ENCODE measurements at places on chromosomes 3 and 15.
A peak's percentile ranks its signal among the peaks of the same experiment; 100 is the strongest.

GRCh38 chr15:36753173-36753572, 173.7 kb downstream of the CDIN1 start:
- no peak for DNase-seq

DNA sequence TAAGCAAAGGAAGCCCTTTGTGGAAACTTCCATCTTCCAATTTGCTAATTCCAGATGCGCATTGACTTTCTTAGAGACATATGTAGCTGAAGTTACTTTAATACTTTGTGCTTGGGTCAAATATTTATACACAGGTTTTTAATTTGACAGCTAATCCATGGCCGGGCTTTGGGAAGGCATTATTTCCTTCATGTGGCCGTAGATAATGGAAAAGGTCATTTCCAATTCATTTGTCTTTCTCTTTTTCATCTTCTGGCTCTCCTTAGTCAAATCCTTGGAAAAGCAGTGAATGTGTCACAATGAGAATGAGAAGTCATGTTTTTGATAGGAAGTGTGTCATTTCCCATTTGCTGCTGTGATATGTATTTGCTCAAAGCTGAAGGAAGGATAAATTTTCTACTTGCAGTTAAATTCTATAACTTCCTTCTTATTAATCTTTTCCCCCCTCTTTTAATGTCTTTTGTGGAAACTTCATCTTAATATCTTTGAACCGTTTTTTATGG, 323.3 kb downstream of the CLSTN2 start:
- DNase-seq, result no peak

GRCh38 chr15:94670438-94671034, 439.2 kb downstream of the MCTP2 start:
- DNase-seq, result no peak

GRCh38 chr15:35519052-35519451, 26.9 kb downstream of the DPH6 start:
- DNase-seq, result no peak

DNA sequence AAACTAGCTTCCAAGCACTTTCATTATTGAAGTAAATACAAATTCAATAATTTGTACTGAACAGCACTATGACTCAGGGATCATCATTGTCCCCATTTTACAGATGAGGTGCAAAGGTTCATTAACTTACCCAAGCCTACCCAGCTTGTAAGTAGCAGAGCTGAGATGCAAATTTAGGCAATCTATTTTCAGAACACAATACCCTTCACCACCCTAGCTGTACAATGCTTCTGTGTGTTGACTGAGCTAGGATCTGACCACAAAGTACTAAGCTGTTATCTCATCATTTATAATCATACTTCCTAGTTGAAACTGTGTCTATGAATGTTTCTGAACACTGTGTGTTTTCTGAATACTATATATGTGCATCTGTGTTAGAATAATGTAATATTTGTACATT, 3.2 kb upstream of the ILDR1 start:
- no peak for DNase-seq

DNA sequence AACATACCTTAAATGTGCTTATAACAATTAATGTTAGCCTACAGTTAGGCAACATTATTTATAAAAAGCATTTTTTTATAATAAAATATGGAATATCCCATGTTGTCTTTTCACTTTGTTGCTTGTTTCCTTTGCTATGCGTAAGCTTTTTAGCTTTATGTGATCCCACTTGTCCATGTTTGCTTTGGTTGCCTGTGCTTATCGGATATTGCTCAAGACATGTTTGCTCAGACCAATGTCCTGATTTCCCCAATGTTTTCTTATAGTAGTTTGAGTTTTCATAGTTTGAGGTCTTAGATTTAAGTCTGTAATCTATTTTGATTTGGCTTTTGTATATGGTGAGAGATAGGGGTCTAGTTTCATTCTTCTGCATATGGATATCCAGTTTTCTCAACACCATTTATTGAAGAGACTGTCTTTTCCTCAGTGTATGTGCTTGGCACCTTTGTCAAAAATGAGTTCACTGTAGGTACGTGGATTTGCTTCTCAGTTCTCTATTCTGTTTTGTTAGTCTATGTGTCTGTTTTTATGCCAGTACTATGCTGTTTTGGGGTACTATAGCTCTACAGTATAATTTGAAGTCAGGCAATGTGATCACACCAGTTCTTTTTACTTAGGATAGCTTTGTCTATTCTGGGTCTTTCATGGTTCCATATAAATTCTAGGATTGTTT, 592.7 kb upstream of the SEMA6D start:
- no peak for DNase-seq

DNA sequence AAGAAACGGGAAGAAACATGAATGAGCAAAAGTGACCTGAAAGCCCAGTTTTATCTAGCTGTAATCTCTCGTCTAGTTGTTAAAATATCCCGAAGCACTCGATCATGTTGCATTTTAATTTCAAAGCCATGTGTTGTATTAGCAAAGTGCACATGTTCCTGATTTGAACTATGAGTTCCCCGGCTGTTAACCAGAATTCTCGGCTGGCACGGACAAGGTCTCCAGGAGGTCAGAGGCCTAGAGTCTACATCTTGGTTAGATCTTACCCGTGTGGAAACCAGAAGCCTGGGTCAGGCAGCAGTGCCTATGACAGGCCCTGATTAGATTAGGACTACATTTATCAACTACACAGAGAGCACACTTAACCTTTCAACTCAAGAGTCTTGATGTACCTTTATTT, 195.8 kb downstream of the CDIN1 start:
- no peak for DNase-seq

DNA sequence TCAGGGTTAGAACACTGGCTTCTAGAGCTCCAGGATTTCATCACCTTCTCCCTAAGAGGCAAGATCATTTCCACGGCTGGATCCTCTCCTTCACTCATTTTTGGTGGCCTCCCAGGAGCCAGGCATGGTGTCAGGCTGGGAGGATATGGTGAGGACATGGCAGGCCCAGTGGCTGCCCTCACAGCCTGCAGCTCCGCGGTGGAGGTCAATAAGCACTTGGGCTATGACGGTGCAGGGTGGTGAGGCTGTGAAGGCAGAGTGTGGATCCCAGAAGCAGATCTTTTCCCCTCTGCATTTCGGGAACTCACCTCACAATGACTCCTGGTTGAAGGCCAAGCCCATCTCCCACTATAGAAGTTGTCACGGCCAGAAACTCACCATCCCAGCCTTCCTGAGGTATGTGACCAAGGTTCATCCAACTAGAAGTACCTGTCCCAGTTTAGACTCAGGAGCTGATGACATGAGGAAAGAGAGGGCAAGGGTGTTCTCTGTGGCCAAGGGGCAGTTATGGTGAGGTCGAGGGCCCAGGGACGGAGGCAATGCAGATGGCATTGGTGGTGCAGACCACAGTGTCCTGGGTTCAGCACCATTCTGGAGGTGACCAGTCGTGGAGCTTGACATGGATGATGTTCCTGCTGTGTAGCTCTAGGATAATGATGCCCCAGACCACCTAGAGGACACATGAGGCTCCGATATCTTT, 100.1 kb upstream of the SMAD3 start:
- no peak for DNase-seq

GRCh38 chr3:18401300-18401961, 23.7 kb downstream of the SATB1 start:
- DNase-seq, result no peak

DNA sequence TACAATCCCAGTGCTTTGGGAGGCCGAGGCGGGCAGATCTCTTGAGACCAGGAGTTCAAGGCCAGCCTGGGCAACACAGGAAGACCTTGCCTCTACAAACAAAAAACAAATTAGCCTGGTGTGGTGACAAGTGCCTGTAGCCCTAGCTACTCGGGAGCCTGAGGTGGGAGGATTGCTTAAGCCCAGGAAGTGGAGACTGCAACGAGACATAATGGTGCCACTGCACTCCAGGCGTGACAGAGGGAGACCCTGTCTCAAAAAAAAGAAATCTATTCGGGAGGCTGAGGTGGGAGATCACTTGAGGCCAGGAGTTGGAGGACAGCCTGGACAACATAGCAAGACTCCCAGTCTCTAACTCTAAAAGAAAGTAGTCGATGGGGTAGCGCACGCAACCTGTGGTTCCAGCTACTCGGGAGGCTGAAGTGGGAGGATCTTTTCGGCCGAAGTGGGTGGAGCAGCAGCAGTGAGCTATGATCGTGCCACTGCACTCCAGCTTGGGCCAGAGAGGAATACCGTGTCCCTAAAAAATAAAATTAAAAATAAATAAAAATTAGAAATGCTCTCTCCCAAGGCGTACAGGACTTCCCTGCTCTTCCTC, 775 bp downstream of the C3orf33 start:
- DNase-seq, result peak; percentile 52

- DNase-seq, result no peak
Observed at GRCh38 chr15:67779549-67780111, 45.7 kb upstream of the SKOR1 start.

DNA sequence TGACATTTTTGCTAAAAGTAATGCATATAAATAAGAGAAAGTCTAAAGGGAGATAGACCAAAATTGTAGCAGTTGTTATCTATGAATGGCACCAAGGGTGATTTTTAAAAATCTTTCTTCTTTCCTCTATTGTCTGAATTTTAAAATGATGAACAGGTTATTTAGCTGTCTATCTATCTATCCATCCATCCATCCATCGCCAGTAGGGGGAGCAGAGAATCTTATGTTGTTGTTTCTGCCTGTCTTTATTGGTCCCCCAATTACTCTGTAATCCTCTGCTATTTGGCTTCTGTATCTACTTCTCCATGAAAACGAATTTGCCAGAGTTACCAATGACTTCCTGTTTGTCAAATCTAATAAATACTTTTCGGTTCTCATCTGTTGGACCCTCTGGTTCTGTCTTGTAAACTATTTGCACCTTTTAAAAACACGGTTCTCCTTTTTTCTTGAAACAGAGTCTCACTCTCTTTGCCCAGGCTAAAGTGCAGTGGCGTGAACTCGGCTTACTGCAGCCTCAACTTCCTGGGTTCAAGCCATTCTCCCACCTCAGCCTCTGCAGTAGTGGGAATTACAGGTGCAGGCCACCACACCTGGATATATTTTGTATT, 86.0 kb downstream of the ECT2 start:
- peak; percentile 13 for DNase-seq

DNA sequence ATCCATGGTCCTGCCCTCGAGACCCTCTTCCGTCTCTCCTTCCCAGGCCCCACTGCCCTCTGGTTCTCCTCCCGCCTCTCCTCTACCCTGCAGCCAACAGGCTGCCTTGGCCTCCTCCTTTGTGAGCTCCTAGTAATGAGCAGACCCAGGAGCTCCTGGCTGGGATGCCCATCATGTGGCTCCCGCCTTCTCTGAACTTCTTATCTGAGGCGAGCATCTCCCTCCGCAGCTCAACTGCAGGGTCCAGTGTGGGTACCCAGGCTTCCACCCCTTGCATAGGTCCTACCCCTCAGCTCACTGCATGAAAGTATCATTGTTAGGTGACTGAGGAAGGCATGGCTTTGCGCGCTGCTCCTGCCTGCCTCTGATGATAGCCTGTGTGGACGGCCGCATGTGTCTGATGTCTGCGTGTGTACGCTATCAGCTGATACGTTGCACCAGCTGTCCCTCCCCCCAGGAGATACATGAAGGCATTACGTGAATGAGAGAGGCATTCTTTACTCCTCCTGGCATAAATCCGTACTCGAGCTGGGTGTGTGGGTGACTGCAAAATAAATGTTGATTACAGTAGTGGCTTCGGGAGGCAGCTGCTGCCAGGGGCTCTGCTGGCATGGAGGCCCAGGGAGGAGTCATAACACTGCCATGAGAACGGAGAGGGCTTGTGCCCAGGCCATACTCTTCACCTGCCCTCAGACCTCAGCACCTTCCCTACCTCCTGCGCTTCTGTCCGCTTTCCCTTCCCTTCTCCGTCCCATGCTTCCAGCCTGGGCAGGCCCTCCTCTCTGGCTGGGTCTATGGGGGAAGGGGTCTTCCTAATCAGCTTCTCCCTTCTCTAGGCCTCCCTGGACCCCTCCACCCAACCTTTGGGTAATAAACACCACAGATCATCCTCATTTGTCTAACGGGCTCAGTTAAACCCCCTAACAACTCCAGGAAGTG, 48.8 kb downstream of the ZNF710 start:
- DNase-seq, result no peak

GRCh38 chr3:160613661-160614060, 48.3 kb upstream of the KPNA4 start:
- no peak for DNase-seq

- no peak for DNase-seq
Observed at GRCh38 chr3:122315619-122316018, 9.4 kb upstream of the CSTA start.

DNA sequence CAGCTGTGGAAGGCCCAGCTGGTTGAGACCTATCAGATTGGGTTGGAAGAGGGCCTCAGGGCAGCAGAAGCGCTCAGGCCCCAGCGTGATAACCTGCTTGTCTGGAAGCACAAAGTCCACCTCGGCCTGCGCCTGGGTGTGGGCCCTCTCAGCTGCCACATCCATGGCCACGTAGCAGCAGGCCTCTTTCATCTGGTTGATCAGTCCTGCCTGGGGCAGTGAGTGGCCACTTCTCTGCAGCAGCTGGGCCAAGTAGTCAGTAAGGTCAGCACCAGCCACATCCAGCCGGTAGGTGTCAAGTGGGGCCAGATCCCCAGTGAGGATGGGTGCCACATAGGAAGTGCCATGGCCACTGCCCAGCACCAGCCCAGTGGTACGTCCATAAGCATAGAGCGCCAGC, 3.9 kb upstream of the CAMKV start:
- DNase-seq, result no peak

DNA sequence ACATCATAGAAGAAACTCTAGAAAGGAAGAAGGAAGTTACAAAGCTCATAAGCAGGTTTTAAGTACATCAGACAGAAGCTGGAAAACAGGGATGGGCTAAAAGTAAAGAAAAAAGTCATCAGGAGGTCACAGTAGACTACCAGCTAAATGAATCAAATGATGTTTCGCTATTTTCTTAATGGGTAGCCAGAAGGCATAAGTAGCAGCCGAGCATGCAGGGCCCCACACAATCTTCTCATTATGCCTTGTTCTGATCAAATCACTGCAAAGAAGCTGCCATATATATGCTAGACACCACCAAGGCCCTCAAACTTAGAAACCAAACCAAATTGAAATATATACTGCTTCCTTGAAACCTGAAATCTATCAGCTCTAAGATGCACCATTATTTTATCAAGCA, 349.1 kb downstream of the ULK4 start:
- DNase-seq, result no peak

DNA sequence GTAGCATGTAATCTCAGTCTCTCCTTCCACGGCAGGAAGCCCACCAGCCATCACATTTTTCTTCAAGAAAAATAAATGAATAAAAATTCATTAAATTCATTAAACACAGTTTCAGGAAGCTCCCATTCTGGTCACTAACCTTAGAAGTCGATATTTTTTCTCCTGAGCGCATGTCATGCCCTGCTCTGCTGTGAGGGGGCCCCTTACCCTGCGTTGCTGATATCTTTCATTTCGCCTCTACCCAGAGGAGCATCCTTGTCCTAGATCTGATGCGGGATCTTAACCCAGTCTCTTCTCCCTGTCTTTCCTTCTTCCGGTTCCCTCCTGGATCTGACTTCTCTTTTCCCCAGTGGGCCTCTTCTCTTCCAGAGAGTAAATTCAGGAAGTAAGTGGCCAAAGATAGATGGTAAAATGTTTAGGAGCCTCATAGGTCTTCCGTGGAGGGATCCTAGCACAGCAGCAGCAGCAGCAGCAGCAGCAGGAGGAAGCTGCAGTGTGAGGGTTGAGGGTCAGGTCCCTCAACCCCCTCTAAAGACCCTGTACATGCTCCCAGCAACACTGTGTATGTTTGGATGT, 1.4 kb upstream of the ILDR1 start:
- no peak for DNase-seq

- DNase-seq, result no peak
Observed at GRCh38 chr3:170531657-170532335, 54.1 kb downstream of the SLC7A14 start.

GRCh38 chr3:169522595-169523529, 140.7 kb downstream of the MECOM start:
- DNase-seq, result no peak

GRCh38 chr3:125618851-125619250, 23.6 kb upstream of the OSBPL11 start:
- no peak for DNase-seq

All from stimulated activated CD4-positive, alpha-beta T cell treated with anti-CD3 and anti-CD28 coated beads, Interleukin-12 subunit alpha, Interleukin-12 subunit beta, amount 100 ng/mL, for 24 hours (primary cell).